Hematopoietic multipotent progenitor cell treated with erythropoietin and hydrocortisone succinate and interleukin-3 and kit ligand, for 6 days (in vitro differentiated cells): ENCODE measurements at places on chromosomes 3 and 15.

GRCh38 chr3:133112666-133113065, 74.5 kb downstream of the TMEM108 start:
- DNase-seq, result peak; percentile 16

DNA sequence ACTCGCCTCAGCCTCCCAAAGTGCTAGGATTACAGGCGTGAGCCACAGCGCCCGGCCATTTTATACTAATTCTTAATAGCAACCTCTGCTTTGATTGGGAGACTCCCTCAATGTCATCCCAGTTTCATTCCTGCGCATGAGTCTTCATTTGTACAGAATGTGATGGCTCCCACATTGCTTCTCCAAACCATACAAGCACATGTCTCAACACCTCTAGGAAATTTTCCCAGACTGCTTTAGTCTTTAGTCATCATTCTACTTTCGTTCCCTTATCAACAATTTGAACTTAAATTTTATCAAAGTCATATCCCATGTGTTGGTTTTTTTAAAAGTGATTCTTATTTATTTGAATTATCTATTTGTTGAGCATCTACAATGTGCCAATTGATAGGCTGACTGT, 58.1 kb downstream of the SNX4 start:
- DNase-seq, result no peak

DNA sequence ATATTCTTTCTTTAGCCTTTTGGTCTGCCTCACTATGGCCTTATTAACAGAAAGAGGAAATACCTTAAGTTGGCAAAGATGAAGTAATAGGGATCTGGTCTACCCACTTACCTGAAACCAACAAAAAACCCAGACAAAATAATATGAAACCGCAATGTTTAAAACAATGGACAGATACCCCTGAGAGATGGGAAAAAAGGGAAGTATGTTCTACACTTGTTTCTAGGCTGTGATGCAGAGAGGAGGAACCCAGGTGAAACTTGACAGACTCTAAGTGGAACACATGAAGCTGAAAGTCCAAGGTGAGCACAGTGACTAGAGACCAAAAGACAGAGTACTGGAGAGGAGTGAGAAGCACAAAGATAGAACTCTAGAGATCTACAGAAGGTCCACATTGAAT, 78.4 kb downstream of the NR2E3 start:
- DNase-seq, result no peak

DNA sequence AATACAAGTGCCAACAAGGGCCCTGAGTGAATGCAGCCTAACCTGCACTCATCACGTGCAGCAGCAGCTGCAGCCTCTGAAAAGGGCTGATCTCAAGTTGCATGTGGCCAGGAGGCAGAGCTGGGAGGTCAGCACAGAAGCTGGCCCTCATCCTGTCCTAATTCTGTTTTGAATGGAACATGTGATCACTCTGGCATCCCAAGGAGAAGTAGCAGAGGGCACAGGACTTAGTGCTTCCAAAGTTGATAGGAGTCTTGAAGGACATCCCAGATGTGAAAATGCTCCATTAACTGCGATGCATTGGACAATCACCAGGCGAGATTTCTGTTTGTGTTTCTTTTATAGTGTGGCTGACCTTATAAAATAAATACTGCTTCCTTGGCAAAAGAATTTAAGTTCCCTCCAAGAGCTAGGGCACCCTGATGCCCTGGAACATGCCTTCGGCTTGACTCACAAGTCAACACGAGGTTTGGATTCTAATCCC, 31.6 kb upstream of the STAG1 start:
- DNase-seq, result no peak

- peak; percentile 63 for DNase-seq
Observed at GRCh38 chr3:196287090-196287439, 461 bp downstream of the PCYT1A start.

DNA sequence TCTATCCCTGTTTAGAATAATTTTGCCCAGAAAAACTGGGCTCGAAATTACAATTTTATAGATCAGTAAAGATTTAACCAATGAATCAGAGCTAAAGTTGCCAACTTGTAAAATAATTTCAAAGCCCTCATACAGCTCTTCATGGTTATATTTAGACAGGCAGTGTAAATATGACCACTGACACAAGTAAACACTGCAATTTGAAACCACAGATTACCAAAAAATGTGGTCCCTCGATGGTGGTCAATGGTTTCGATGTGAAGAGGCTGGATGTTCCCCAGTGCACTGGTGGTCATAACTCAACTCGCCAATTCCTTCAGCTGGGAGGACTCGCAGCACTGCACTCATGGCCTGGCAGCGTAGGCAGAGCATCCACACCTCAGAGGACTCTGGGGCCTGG, 28.6 kb downstream of the LRTM1 start:
- DNase-seq, result no peak

DNA sequence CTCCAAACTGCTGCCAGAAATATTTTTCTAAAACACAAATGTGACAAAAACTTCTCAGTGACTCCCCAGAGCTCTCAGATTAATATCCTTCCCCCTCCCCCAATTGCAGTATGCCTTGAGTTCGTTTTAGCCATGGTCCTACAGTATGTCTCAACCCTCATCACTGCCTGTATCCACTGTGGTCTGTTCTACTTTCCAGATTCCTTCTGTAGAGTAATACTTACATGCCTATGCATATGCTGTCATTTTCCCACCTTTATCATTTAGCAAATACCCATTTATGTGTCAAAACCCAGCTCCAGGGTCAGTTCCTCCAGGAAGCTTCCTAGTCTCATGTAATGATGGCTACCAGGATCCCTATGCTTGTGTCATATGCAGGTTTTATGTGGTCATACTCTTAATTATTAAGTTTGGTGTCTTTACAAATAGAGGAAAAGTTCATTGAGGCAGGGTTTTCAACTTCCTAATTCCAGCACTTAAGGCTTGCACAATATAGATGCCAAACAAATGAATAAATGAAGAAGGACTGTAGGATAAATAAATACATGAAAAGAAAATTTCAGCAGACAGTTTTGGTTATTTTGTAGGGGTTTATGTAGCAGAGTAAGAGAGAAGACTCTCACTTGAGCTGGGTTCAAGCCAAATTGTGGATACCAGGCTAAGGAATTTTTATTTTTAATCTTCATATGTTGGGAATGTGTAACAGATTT, 170.8 kb downstream of the ALCAM start:
- DNase-seq, result no peak

GRCh38 chr3:128496602-128497304, 3.8 kb upstream of the GATA2 start:
- DNase-seq, result peak; percentile 29

DNA sequence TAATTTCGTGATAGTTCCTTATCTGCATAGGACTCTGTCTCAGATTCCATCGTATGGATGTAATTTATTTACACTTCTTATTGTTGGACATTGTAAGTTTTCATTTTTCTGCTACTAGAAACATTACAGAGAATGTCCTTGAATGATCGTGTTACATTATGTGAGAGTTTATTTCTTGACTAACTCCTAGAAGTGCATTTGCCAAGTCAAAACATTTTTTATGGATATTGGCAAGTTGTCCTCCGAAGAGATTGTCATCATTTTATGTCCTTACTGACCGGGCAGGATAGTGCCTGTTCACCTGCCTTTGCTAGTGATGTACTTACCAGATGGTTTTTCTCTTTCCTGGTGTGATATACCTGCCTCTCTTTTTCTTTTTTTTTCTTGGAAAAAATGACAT, 13.4 kb downstream of the ASB7 start:
- DNase-seq, result no peak

GRCh38 chr3:10757021-10757820, 58.8 kb upstream of the SLC6A11 start:
- DNase-seq, result no peak

DNA sequence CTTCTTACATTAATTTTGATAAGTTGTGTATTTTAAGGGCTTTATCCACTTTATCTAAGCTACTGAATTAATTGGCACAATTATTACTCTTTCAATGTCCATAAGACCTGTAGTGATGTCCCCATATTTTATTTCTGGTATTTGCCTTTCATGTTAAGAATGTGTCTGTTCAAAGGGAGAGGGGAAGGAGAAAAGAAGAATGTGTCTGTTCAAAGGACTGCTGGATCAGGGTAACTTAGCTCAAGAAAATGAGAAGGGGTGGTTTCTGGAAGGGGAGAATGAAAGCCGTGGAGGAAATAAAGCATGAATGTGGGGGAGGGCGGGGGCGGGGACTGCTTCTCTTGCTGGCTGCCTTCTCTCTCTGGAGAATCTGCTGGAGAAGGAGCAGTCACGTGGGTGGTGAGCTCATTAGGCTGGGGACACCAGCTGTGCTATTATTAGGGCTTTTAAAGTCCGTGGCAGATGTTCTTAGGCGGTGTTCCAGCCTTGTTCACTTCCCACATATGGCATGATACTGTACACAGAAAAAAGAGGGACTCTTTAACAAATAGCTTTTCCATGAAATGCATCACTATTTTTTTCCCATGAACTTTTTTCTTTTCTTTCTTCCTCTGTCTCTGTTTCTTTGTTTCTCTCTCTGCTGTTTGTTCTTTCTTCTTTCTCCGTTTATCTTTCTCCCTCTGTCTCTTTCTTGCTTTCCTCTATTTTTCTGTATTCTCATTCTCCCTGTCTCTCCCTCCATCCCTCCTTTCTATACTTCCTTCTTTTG, 63.7 kb upstream of the ULK4 start:
- peak; percentile 88 for DNase-seq

- DNase-seq, result no peak
Observed at GRCh38 chr15:79657722-79658121, 225.6 kb downstream of the MINAR1 start.
